ELF-1 (cell line): ENCODE measurements at places on chromosomes 4 and X.

DNA sequence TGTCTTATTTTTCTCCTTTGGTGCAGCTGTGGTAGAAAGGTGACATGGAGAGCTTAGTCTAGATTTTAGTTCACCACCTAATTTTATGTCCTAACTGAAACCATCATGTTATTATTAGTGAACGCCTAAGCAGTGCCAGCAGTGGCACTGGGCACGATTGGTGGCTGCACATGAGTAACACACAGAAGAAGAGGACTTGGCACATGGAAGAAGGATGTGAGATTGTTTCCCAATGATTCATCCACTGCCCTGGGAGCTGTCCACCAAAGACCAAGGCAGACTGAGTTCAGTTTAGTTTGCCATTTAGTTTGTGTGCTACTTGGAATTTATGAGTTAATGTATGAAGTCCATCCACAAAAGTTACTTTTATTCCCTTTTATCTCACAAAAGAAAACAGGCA lies 68.1 kb upstream of the NAP1L5 start:
- DNase-seq, result no peak

GRCh38 chr4:141646969-141647368 lies 10.6 kb downstream of the IL15 start:
- no peak for DNase-seq

DNA sequence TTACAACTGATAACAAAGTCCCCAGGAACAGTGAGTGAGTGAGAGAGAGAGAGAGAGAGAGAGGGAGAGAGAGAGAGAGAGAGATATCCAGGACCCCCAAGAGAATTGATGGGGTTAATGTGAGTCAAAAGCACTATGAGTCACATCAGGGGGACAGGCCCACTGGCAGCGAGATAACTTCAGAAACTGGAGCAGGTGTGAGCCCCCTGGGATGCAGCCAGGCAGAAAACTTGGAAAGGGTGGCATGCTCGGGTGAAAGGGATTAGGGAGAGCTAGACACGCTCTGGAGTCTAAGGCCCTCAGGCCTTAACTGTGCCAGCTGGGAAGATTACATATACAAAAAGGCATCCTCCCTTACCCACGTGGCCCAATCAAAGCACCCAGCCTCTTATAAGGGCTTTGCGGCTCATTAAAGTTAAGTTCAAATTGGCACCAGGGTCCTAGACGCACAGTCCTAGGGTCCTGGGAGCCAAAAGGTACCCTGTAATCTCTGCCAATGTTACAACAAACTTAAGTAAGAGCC lies 841 bp downstream of the ACOT9 start:
- peak; percentile 81 for DNase-seq

DNA sequence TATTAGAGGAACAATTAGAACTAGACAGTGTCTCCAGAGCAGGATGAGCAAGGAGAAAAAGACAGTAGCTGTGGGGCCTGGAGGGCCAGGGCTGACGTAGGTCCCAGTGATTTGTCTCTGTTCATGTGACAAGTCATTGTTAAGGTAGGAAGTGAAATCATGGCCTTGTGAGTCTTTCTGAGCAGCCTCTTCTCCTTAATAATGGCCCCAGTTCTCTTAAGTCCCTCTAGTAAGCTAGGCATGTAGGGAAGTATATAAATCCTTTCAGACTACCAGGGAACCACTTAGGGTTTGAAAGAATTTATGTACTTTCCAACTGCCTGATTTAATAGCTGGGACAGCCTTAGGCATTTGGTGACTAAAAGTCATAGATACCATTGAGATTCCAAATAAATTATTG lies 133.0 kb downstream of the KLHL8 start:
- DNase-seq, result no peak

DNA sequence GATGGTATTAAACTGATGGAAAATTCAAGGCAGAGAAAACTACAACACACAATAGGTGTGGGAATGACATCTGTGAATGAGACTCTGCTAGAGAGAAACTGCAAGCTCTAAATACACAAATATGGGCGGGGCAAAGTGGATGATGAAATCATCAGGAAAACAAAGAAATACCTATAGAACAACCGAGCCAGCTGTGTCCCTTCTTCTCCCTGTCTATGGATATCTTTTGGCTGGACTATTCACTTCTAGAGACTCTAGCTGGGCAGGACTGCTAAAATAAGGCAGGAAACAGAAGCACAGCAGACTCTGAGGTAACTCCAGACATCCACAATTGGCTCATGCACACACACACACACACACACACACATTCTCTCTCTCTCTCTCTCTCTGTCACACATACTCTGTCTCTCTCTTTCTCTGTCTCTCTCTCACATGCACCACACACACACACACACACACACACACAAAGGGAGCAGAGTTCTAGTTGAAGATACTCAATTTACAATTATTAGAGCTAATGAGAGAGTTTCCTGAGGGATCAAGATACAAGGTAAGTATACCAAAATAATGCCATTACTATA lies 27.2 kb upstream of the EDNRA start:
- no peak for DNase-seq

DNA sequence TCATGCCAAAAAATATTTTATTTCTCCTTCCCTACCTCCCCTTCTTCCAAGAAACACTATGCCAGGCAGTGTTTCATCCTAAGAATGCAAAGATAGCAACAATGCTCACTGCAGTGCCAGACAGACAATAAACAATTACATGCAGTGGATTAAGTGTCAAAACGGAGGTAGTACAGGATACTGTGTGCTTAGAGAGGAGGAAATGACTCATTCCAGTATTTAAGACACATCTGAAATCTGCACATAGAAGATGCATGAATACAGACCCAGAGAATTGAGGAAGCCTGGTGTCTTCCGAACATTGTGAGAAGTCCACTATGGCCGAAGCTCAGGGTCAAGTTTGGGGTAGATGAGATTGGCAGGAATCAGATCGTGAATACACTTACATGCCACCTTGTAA lies 326.4 kb downstream of the PPP3CA start:
- DNase-seq, result no peak

- DNase-seq, result no peak
These were observed 266.4 kb downstream of the RAPGEF2 start for GRCh38 chr4:159369256-159369655.

DNA sequence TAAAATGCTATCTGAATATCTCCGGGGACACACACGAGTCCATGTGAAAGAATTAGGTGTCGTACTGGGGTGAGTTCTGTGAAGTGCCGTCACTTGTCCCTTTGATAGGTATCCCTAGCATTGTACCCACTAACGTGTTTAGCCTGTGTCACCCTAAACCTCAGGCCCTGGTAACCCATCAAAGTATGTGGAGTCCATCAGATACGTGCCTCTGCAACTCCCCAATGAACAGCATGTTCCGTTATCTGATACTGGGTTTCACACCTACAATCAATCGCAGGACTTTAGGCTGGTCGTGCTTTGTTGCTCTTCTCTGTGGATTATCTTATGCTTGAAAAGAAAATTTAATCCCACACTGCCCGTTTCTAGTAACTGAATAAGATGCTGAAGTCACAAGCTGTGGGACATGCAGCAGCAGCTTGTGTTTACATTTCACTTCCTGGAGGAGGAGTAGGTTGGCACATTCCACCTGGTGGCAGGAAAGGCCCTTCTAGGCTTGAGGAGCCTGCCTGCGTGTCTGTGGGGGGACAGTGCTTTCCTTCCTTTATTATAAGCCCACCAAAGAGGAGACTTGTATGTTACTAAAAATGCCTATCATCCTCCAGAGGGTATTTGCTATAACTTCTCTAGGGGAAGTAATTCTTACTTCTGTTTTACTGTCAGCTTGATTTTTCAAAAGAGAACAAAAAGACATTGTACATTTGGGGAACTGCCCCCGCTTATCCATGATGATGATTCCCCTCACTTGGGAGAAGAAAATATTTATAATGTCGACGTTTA lies 127.2 kb downstream of the FNIP2 start:
- DNase-seq, result peak; percentile 9

- no peak for DNase-seq
These were observed 40.6 kb downstream of the STOX2 start for GRCh38 chr4:183945741-183946140.

DNA sequence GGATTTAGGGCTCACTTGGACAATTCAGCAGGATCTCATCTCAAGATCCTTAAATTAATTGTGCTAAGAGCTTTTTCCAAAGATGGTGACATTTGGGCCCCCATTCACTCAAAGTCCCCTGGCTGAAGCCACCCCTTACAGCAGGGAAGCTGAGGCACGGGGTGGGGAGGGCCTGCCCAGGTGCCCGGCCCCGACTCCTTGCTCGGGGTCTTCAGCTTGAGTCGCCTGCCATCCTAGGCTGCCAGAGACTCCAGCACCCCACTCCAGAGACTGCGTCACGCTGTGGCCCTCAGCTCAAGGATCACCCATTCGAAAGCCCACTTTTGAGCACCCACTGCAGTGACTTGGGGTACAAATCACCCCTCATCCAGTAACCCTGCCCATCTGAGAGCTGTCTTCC lies 39.2 kb upstream of the GPR78 start:
- DNase-seq, result no peak

GRCh38 chrX:134670134-134670924 lies 12.1 kb upstream of the PLAC1 start:
- DNase-seq, result peak; percentile 82

DNA sequence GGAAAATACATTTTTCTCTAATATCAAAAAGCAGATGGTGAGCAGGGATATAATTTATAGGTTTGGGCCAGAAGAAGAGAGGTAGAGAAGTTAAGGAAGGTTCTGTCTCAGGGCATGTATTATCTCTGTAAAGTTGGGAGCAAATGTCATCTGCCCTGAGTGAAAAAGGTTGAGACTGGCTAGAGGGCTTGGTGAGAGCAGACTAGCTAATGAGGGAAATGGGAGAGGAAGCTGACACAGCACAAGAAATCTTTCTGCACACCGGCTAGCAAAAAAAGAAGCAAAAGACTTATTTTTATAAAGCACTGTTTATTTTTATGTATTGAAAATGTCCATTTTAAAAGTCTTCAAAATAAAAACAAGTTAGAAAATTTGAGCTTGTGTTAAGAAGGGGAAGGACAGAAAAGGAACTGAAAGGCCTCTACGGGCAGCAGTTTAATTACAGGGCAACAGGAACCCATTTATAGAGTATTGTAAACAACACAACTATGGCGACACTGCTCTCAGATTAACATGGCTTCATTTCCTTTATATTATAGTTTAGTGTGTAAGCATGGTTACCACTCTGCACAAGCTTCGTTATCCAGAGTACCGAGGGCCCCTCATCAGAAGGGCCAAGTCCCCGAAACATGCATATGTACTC lies 17.4 kb downstream of the CD40LG start:
- DNase-seq, result no peak

GRCh38 chr4:38560768-38561558 lies 103.0 kb upstream of the KLF3 start:
- no peak for DNase-seq

GRCh38 chr4:5027346-5027745 lies 8.1 kb upstream of the CYTL1 start:
- DNase-seq, result no peak

GRCh38 chrX:39397561-39398199 lies 596.4 kb downstream of the MID1IP1 start:
- DNase-seq, result peak; percentile 15

DNA sequence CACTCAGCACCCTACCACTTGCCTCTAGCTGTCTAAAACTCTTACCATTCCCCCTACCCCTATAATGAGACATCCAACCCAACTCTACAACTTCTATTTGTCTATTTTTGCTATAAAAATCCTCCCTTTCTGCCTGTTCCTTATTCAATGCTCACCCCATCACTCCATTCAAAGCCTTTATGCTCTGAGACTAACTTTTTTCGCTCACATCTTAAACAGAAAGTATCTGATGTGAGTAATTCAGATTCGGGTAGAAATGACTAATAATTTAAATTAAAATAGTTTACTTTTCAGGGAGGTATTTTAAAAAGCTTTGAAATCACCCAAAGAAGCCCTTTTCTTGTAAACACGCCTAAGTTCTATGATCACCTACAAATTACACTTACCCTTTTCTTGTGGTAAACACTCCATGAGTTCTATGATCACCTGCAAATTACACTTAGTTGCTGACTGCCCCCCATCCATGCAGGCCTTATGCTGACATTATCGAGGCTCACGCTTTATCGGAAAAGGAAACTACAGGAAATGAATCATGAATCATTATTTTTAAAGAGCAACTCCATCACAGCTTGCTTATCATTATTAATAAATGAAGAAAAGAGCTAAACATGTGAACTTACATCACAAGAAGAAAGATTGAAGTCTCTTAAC lies 168.7 kb upstream of the PPP1R2C start:
- DNase-seq, result no peak
